ENCODE measurements at places on chromosomes 11 and 22. TPM values are rescaled to one million over a fixed set of nuclear protein-coding genes. Genes with fewer than 3 reads are reported as not detected.

Gene APOBEC3H
- not detected for total RNA-seq

Gene TYR
- total RNA-seq, result not detected

Gene MS4A14
- total RNA-seq, result 0.41 TPM

Gene KMT5B
- 65.1 TPM for total RNA-seq

Gene OR10D3
- not detected for total RNA-seq

Gene TMEM191C
- 1.3 TPM for total RNA-seq

Gene HARBI1
- total RNA-seq, result 5.7 TPM

GRCh38 chr11:44621784-44622183 is 56.3 kb downstream of the CD82 start:
- DNase-seq, result no peak

GRCh38 chr11:2377511-2378443 is 667 bp downstream of the CD81 start:
- DNase-seq, result peak; percentile 78

GRCh38 chr22:37805810-37806277 is 1.9 kb upstream of the GCAT start:
- DNase-seq, result no peak

DNA sequence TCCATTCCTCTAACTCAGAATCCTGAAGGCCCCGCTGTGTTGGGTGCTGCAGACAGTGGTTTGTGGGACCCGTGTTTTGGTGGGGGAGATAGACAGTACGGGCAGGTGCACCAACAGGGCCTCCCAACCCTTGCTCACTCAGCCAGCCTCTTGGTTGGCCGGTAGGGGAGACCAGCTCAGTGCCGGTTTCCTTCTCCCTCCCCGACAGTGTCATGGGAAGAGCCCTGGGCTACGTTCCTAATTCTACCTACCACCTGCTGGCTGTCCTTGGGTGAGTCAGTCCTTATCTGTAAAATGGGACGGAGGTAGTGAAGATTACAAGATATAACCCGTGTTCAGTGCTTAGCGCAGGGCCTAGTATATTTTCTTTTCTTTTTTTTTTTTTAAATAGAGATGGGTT is 5.9 kb downstream of the TMEM134 start:
- DNase-seq, result no peak

DNA sequence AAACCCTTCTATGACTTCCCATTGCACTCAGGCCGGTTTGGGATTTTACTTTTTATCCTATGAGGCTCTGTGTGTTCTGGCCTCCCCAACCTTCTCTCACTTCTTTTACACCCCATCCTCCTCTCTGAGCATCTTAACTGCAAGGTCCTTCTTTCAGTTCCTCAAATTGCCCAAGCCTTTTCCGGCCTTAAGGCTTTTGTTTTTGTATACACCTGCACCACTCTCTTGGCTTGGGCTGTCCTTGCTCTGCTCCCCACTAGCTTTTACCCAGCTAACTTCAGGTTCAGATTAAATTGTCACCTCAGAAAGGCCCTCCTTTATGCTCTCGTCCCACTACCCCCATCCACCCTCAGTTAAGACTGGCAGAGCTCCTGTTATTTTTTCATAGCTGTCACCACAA is 55.5 kb downstream of the FAM83F start:
- DNase-seq, result no peak

GRCh38 chr11:68855205-68855981 is 13.7 kb upstream of the CPT1A start:
- DNase-seq, result peak; percentile 80

DNA sequence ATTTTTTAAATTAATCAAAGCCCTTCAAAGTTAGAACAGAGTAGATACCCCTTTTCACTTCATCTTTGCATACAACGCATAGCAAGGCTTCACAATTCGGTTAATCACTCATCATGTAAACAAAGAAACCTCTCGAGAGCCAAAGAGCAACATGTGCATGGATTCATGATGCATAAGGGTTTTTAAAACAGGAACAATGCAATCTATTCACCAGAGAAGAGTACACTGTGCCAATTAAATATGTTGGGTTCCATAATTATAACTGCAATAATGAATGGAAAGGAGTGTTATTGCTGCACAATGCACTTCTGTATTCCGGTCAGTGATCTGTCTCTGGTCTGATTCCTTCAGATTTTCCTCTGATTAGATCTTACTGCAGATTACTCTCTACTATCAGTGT is 45.3 kb downstream of the CADM1 start:
- no peak for DNase-seq
